ENCODE measurements at places on chromosomes 13 and 19. TPM values are rescaled to one million over a fixed set of nuclear protein-coding genes. Genes with fewer than 3 reads are reported as not detected.

DNA sequence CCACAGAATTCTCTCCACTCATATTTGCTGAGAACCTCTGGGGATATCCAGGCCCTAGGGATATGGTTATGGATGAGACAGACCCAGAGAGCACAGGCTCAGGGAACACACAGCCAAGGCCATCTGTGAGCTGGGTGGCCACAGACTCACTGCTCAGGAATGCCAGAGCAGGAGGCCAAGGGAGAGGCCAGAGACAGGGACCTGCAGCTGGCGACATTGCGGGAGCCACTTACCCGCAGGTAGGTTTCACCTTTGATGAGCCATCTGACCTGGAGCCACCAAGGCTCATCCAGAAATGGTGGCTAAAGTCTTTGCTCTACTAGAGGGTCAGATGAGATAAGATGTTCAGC, 29.4 kb downstream of the CCNE1 start:
- DNase-seq: no peak
- no peaks in the 10 kb centered on the region for H3K4me1 ChIP-seq
- H3K27ac ChIP-seq: no peak overlapping the region
- no peaks in the 10 kb centered on the region for H3K27me3 ChIP-seq

DNA sequence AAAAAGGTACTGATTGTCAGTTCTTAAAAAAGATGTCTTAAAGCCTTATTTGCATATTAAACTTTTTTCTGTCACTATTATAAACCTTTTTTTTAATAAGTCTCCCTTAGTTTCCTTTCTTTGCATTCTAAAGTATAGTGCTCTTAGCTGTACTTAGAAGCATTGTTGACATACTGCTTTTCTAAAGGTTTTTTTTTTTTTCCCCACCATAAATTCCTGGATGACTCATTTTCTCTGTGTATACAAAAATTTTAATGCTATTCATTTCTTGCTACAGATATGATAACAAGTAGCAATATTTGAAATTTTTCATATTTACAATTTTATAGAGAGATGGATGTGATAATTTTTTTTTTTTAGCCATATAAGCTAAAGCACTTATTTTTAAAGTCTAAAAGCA, 43.5 kb downstream of the METTL21C start:
- H3K36me3 ChIP-seq: no peaks in the 10 kb centered on the region
- no peak for DNase-seq
- no peak overlapping the region for H3K4me3 ChIP-seq
- H3K4me1 ChIP-seq: peaks cover 3% of the 10 kb centered on the region
- H3K27me3 ChIP-seq: no peaks in the 10 kb centered on the region
- H3K27ac ChIP-seq: peak overlapping the region; percentile 73

GRCh38 chr13:36713887-36714286, 40.1 kb downstream of the SERTM1 start:
- no peaks in the 10 kb centered on the region for H3K27me3 ChIP-seq
- no peaks in the 10 kb centered on the region for H3K36me3 ChIP-seq

ZNF135 gene
- 6.2 TPM for total RNA-seq

DNA sequence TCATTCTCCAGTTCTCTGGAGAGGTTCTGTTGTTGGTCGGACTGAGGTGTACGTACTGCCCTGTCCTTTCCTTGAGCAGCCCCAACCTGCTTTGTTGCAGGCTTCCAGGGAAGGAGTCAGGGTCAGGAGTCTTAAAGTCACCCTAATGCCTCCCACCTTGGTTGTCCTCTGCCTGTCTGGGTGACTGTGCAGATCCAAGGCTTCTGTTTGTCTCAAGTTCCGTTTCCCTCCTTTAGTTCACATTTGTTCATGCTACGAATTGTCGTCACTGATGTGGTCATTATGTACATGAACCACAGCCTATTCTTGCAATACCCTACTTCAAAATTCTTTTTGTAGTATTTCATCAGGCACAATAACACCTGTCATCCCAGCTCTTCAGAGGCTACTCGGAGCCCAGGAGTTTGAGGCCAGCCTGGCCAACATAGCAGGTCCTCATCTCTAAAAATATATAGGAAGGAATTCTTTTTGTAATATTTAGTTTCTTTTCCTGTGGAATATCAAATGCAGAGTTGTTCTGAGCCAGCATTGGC, 7.4 kb downstream of the ZNF586 start:
- DNase-seq: no peak
- H3K27ac ChIP-seq: no peak overlapping the region
- H3K4me3 ChIP-seq: no peak overlapping the region
- no peaks in the 10 kb centered on the region for H3K4me1 ChIP-seq
- no peaks in the 10 kb centered on the region for H3K36me3 ChIP-seq

DNA sequence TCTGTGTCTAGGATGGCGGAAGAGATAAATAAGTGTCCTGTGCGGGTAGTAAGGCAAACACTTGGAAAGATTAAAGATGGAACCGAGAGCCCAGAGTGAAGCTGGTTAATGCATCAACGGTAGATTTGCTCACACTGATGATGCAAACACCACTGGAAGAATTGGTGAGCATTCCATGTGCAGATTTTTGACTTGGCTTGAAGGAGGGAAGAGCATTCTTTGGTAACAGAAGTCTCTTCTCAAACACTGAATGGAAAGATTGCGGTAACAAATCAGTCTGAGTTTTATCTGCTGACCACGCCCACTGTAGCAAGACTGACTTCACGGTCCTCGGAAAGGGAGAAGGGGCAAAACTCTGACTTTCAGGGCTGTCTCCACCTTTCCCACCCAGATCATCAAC, 112.5 kb downstream of the COL4A1 start:
- H3K4me1 ChIP-seq: no peaks in the 10 kb centered on the region
- no peaks in the 10 kb centered on the region for H3K36me3 ChIP-seq
- no peak for DNase-seq
- H3K4me3 ChIP-seq: no peak overlapping the region
- H3K27me3 ChIP-seq: no peaks in the 10 kb centered on the region

EDDM13 gene
- total RNA-seq: not detected

GRCh38 chr13:111548805-111549204, 228.4 kb downstream of the TEX29 start:
- H3K27me3 ChIP-seq: no peaks in the 10 kb centered on the region
- no peak overlapping the region for H3K27ac ChIP-seq
- H3K4me1 ChIP-seq: no peaks in the 10 kb centered on the region
- no peaks in the 10 kb centered on the region for H3K36me3 ChIP-seq

GRCh38 chr13:18978447-18978846, 203.2 kb downstream of the TUBA3C start:
- H3K27ac ChIP-seq: no peak overlapping the region
- H3K4me1 ChIP-seq: no peaks in the 10 kb centered on the region
- no peak for DNase-seq
- H3K27me3 ChIP-seq: no peaks in the 10 kb centered on the region

DNA sequence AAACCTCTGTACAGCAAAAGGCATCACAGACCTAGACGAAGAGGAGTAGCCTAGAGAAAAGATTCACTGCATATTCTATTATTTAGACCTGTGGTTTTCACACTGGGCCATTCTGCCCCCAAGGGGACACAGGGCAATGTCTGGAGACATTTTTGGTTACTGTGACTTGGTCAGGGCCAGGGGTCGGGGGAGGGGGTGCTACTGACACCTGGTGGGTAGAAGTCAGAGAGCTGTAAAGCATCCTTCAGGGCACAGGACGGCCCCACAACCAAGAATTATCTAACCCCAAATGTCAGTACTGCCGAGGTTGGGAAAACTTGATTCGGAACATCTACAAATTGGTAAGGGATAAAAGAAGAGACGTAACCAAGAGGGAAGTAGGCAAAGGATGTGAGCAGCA, 11.3 kb downstream of the ELAVL1 start:
- peaks cover 4% of the 10 kb centered on the region for H3K4me1 ChIP-seq
- DNase-seq: no peak
- no peak overlapping the region for H3K27ac ChIP-seq
- no peak overlapping the region for H3K4me3 ChIP-seq

- H3K4me3 ChIP-seq: no peak overlapping the region
- no peak for DNase-seq
- H3K27ac ChIP-seq: peak overlapping the region; percentile 35
- no peaks in the 10 kb centered on the region for H3K27me3 ChIP-seq
Observed at GRCh38 chr13:110225609-110226574, 81.1 kb downstream of the COL4A1 start.

DNA sequence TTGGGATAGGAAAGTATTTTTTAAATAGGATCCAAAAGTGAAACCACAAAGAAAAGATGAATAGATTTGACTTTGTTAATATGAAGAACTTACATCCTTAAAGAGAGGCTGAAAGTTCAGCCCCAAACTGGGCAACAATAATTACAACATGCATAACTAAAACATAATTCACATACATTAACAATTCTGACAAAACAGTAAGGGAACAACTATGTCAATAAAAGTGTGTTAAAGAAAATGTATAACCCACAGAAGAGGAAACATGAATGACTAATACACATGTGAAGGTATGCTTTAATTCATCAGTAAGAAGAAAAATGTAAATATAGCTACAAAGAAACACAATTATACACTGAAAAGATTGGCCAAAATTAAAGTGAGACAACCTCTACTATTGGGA, 1597.6 kb upstream of the MIR17HG start:
- H3K36me3 ChIP-seq: no peaks in the 10 kb centered on the region
- no peaks in the 10 kb centered on the region for H3K27me3 ChIP-seq
- no peak overlapping the region for H3K27ac ChIP-seq
- H3K4me1 ChIP-seq: no peaks in the 10 kb centered on the region

SCEL gene
- total RNA-seq: not detected

DNA sequence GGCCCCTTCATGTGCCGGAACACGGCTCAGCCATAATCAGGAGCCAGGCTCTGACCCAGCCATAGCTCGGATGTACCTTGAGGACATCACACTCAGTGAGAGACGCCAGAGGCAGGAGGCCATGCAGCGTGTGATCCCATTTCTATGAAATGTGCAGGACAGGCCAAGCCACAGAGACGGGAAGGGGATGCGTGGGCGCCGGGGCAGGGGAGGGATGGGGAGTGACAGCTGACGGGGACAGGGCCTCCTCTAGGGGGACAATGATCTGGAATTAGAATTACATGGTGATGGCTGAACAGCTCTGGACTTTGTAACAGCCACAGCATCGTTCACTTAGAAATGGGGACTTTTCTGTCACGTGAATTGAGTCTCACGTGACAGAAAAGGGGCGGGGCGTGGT, 34.9 kb downstream of the SBNO2 start:
- H3K4me1 ChIP-seq: no peaks in the 10 kb centered on the region
- H3K4me3 ChIP-seq: no peak overlapping the region
- no peak for DNase-seq
- H3K27me3 ChIP-seq: no peaks in the 10 kb centered on the region
- no peak overlapping the region for H3K27ac ChIP-seq

- H3K36me3 ChIP-seq: no peaks in the 10 kb centered on the region
- H3K4me1 ChIP-seq: no peaks in the 10 kb centered on the region
- no peak overlapping the region for H3K4me3 ChIP-seq
- DNase-seq: no peak
Observed at GRCh38 chr19:1582201-1582600, 10.5 kb downstream of the MBD3 start.

Measured in uterus (tissue), 4 donors.